CD4-positive, alpha-beta T cell treated with Interferon alpha-2 for 1 hour (primary cell): ENCODE measurements at places on chromosomes 4 and X.
A peak's percentile ranks its signal among the peaks of the same experiment; 100 is the strongest.

DNA sequence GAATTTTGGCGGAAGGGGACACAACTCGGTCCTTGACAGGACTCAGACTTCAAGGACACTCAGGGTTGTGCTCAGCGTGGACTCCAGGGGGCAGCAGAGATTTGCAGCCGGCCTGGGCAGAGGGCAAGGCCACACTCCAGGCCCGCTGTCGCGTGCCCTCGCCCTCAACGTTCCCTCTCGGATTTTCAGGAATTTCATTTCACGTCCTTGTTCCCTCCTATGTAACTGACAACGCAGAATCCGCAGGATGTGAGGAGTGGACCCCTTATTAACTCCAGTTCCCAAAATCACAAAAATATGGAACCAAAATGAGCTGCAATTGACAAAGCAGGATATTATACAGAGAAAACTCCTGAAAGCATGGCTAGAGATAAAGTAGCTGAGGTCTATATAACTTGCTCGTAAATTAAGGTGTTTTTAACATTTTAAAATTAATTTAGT is 21.0 kb upstream of the DCTD start:
- DNase-seq: peak; percentile 69

DNA sequence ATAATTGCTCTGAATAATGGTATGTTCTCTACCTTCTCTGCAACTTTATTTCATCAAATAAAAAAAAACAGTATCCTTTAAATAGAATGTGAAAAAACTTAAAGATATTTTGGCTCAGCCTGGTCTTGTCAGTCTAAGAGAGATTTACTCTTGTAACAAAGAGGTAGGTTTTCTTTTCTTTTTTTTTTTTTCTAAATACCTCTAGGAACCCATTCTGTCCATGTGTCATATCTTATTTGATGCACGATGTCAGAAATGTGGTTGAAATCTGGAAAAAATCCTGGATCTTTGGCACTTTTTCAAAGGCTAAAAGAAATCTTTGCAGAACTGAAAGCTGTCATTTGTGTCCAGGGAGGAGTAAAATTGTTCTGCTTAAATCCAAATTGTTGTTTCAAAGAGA is 17.3 kb upstream of the FGF5 start:
- no peak for DNase-seq

DNA sequence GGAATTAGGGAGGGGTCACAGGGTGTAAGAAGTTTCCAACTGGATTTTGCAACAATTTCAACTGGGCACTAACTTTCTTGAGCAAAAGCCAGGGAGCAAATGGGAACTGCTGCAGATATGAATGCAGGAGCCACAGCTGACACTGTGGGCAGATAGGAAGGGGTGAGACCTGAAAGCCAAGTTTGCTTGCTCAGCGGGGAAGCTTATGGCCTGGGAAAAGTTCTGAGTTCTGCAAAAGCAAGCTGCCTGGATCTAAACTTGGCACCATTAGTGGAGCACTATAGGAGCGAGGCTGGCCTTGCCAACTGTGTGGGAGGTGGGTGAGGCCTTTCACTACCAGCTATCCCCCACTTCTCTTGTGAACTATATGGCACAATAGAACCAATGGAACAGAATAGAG is 11.1 kb downstream of the CYSLTR1 start:
- DNase-seq: no peak

DNA sequence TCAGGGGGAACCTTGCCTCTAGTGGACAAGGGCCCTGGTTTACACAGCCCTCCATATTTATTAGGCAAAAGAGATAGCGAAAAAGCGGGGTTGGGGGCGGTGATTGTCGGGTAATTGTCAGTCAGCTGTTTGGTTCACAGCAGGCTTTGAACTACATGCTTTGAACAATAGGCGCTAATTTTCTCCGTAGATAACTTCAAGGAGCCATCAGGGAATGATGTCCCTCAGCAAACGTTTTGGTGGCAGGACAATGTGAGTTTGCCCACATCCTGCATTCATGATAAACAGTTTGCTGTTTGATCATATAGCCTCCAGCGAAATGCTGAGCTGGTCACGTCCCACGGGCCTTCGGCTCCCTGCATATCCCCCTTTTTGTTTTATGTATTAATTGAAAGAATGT is 65.2 kb downstream of the KANTR start:
- no peak for DNase-seq

- no peak for DNase-seq
Observed at GRCh38 chr4:4696530-4696929, 154.7 kb upstream of the STX18 start.

DNA sequence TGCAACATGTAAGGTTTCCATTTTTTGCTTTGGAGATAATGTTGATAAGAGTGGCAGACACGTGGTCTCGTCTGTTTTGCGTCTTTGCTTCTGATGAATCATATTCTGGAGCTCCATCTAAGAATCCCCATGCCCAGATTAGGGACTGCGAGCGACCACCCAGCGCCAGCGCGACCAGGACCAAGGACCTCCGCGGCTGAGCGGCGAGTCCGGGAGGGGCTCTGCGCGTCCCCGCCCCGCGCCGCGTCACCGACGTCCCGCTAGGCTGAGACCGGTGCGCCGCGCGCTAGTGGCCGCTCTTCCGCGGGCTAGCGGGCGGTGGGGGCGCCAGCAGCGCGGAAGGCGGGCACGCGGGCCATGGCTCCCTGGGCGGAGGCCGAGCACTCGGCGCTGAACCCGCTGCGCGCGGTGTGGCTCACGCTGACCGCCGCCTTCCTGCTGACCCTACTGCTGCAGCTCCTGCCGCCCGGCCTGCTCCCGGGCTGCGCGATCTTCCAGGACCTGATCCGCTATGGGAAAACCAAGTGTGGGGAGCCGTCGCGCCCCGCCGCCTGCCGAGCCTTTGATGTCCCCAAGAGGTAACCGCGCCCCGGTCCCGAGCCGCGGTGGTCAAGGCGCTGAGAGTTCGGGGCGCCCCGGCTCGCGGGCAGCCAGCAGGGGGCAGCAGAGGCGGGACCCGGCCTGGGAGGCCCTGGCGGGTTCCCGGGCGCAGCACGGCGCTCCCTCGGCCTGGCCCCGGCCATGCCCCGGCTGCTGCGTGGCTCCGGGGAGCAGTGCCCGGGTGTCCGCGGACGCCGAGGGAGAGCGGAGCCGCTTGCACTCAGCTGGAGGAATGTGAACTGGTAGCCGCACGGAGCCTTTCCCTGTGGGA is at the start of gene SRD5A3:
Gene SRD5A3 (plus strand): TSS at position 263 of the 871 bp plus-strand sequence. CDS start 95 bp downstream, at position 358.
- peak; percentile 76 for DNase-seq

GRCh38 chr4:25367004-25367621 is 9.9 kb upstream of the ANAPC4 start:
- no peak for DNase-seq

- no peak for DNase-seq
Observed at GRCh38 chr4:150385606-150386005, 196.3 kb upstream of the MAB21L2 start.

GRCh38 chr4:38949411-38950051 is 81.9 kb downstream of the FAM114A1 start:
- peak; percentile 67 for DNase-seq

DNA sequence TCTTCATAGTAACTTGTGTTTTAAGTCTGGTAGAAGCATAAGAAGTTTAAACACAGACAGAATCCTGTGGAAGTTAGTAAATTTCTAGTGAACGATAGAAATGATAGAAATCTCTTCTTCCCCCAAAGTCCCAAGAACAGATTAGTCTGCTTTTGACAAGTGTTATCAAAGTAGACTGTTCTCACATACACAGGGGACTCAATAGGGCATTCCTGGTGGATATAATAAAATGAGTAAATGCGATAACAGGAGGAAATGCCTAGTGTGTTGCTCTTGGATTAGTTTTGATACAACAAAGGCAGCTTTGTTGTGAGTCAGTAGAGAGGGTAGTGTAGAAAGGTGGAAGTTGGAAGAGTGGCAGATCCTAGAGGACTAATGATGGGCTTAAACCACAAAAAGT is 43.5 kb downstream of the CLCN3 start:
- DNase-seq: no peak

DNA sequence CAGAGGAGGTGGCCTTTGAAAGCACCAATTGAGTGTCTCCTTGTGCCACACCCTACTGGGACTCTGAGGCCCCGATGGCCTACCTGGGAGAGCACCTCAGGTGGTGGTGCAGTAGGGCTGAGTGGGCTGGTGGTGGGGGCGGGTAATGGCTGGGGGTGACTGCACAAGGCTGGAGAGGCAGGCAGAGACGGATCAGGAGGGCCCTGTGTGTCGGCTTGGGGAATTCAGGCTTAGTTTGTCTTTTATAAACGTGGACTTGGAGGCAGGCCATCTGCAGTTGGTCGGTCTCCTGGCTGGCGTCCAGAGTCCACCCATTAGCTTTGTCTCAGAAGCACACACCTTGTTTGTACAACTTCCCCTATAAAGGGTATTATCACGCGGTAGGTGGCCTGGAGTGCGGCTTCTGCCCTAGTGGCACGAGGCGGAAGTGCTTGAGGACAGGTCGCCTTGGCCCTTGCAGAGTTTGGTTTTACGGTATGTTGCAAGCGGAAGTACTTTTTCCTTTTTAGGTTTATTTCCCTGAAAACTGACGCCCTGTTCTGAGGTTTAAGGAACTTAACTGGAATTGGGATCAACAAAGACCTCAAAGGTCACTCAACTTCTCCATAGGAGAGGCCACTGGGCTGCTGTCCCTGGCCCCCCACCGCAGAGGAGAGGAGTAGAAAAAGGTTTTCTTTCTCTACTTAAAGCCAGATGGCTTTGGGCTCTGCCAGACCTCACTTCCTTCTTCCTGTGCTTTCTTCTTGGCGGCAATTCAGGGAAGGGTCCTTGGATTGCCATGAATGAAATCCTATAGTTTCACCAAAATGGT is 8.0 kb downstream of the TBC1D14 start:
- peak; percentile 52 for DNase-seq

- DNase-seq: no peak
Observed at GRCh38 chr4:111027526-111027925, 404.6 kb upstream of the PITX2 start.

- DNase-seq: no peak
Observed at GRCh38 chr4:78691971-78692821, 84.0 kb upstream of the BMP2K start.

GRCh38 chr4:123390846-123391456 is 5.6 kb upstream of the SPRY1 start:
- DNase-seq: no peak

DNA sequence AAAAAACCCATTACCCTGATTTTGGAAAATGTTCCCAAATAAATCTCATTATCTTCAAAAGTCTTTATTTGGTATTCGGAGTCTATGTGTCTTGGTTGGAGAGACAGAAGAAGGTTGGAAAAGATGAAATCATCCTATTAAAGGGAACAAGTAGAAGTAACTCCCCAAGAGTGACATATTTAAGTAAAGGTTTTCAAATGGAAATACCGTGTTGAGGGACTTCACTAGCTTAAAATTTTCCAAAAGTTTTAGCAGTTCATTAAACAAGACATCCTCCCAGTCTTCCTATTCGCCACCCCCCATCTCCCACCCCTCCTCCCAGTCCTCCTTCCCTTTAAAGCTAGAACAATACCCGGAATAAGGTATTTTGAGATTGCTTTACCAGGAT is 62.7 kb upstream of the CCDC160 start:
- DNase-seq: no peak

DNA sequence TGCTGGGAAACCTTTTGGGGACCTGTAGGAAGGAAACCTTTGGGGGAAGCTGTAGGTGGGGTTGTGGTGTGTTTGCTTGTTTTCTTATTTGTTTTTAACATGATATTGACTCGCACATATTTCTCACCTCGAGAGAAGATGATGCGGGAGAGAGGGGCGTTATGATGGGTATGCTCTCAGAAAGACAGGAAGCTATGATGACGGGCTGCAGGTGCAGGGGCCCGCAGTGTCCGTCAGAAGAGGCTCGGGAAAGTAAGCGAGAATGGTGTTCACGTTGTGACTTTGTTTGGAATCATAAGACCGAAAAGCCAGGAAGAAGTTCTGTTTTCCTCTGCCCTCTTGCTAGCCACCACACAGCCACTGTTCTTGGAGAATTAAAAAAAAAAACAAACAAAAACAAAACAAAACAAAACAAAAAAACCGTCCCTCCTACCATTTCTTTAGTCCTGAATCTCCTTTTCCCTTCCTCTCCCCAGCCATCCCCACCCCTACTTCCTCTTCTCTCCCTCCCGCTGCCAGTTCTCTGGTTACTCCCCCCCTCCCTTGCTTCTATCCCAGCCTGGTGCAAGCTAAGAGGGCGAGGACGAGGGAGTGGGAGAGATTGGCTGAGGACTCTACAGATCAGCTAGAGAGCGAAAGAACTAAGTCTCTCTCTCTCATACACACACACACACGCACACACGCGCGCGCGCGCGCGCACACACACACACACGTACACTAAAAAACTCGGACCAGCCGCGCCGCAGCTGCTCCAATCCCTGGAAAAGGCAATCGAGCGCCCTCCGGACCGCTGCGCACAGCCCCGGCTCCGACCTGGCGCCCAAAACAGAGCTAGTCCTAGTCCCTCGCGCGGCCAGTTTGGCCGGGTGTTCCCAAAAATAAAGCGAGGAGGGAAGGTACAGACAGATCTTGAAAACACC is at the start of gene BMP3:
Gene BMP3 (plus strand): TSS at position 648 of the 920 bp plus-strand sequence. CDS start 577 bp downstream, outside the sequence.
- no peak for DNase-seq

GRCh38 chr4:63729519-63729918 is 679.7 kb downstream of the TECRL start:
- DNase-seq: no peak

- DNase-seq: peak; percentile 42
Observed at GRCh38 chr4:4386296-4386735, 586 bp upstream of the NSG1 start.

DNA sequence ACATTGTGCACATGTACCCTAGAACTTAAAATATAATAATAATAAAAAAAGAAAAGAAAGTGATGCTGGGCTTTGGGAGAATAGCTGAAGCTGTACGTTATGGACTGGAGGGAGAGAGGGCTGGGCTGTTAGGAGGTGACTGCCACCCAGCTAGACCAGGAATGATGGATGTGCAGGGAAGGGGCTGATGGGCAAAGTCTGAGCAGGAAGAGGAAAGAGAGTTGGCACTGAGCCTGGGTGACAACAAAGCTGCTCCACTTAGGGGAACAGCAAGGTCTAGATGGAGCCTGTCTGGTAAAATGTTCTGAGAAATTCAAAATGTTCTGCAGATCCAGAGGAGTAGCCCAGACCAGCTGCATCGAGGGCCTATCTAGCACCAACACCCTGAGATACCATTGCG is 32.3 kb downstream of the MED28 start:
- DNase-seq: no peak

- DNase-seq: no peak
Observed at GRCh38 chr4:44684648-44685047, 6.4 kb downstream of the GUF1 start.

GRCh38 chr4:169293343-169294176 is 22.8 kb upstream of the SH3RF1 start:
- peak; percentile 29 for DNase-seq

- no peak for DNase-seq
Observed at GRCh38 chr4:40870150-40870549, 120.4 kb downstream of the NSUN7 start.

- DNase-seq: no peak
Observed at GRCh38 chr4:111530446-111530845, 614.8 kb upstream of the FAM241A start.

DNA sequence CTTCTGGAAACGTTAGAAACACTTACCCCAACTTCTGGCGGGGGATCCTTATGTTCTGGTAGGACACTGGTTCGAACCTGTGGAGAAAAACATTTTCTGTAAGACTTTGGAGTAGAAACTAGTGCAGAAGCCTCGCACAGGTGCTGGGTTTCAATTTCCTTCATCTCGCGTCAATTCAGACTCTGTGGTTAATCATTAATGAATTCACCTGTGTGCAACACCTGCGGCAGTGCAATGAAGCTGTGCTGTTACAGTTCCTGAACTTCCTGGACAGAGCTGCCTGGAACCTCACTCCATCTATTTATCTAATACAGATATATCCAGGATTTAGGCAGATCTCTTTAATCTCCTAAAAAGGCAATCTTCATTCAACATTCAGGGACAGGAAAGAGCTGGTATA is 531.4 kb downstream of the INPP4B start:
- DNase-seq: no peak
